ENCODE measurements at places on chromosomes 4 and X.

- DNase-seq: peak; percentile 92
Measured at GRCh38 chrX:130268449-130269170, at the start of gene ZNF280C. TSS of gene ZNF280C (minus strand) at chrX:130268899. CDS start at chrX:130260449, 8,450 bp downstream.

DNA sequence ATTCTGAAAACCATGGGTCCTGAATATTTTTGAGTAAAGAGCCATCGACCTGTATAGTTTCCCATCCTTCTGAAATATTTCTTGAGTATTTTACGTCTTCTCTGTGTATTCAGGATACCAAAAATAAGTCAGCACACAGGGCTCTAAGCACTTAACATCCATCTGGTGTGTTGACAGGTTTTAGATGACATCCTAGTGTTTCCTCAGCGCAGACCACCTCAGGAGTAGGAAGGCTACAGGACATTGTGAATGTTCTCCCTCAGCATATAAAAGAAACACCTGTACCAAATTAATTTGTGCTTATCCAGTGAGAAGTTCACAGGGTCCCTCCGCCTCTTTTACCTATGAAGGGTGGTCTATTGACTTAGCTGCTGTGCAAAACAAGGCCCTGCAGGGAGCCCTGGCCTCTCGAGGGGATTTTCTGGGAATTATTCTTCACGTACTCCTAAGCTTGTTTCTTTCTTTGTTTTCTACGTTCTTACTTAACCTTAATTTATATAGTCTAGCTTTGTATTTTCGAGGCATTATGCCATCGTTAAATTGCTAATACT is 241.8 kb downstream of the FBXO8 start:
- no peak for DNase-seq

GRCh38 chrX:2707334-2707760 is 16.3 kb downstream of the CD99 start:
- peak; percentile 60 for DNase-seq

DNA sequence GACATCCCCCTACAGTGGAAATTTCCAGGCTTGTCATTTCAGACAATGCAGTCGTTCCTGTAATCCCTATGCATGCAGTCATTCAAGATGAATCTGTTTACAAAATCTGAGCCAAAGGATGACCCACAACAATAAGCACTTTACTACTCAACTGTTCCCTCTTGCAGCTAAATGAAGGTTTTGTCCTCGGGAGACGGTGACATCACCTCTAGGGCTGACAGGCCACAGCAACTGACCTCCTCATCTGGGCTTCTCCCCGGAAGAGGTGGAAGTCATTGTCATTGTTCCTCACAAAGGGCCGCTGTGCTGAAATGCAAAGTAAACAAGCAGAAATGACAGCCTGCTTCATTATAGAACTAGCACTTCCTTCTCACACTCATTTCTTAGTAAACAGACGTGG is 29.2 kb downstream of the CLRN2 start:
- peak; percentile 13 for DNase-seq

GRCh38 chrX:136755411-136755810 is 25.3 kb downstream of the ARHGEF6 start:
- DNase-seq: no peak

DNA sequence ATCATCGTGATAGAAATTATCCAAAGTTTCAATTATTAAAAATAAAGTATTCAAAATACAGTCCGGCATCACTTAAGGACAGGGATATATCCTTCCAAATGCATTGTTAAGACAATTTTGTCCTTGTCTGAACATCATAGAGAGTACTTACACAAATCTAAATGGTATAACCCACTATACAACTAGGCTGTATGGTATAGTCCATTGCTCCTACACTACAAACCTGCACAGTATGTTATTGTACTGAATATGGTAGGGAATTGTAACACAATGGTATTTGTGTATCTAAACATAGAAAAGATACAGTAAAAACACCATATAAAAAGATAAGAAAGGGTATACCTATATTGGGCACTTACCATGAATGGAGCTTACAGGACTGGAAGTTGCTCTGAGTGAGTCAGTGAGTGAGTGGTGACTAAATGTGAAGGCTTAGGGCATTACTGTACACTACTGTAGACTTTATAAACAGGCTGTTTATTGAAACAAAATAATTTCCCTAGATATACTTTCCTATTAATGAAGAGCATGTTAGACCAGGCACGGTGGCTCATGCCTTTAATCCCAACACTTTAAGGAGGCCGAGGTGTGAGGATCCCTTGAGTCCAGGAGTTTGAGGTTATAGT is 44.8 kb upstream of the PTPN13 start:
- DNase-seq: no peak
